ENCODE measurements at places on chromosomes 13 and 19.

DNA sequence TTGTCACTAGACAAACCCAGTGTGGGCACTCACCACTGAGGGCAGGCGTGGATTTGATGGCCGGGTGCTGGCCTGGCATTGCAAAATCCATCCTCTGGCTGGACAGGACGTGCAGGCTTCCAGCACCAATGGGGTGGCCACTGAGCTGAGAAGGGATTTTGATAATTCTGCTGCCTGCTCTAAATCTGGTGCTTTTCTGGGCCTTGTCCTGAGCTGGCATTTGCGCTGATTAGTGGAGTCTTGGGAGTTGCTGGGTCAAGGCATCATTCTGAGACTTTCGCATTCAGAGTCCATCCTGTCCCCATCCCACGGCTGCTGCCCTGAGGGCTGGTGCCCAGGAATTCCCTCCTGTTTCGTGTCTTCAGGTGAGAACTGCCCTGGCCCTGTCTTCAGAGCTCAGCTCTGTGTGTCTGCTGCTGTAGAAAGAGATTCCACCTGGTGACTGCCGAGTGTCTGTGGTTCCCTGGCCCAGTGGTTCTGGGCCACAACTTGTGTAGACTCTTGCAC is 65.9 kb upstream of the MCF2L start:
- no peak for DNase-seq

DNA sequence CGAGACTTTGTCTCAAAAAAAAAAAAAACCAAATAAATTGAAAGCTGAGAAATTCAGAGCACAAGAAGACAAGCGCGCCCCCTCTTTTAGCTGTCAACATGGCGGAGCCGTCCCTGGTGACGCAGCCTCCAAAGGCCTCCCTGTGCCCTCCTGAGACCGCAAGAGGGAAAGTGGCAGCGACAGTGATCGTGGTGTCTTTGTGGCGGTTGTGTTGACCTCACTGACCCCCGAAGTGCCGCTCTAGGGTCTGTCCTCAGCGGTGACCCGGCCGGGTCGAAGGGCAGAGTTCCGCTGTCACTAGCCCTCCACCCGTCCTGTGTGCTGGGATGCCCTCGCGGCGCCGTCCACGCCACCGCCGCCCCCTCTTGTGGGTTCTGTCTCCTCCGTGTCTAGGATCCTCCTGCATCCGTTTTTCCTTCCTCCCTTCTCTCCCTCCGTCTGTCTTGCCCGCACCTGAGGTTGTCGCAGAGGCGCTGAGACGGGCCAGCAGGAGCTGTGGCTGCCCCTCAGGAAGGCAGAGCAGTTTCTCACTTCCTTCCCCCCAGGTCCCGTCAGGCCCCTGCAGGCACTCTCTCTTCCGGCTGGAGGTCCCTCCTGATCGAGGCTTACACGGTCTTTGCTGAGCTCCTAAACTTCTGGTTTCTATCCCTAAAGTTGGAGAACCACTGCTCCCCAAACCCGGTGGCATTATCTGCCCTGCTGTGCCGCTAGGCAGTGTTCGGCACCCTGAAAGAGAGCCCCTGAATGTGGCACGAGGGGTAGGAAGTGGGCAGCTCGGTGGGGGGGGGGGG is 7.2 kb downstream of the UHRF1 start:
- no peak for DNase-seq

GRCh38 chr19:43914051-43914450 is 21.0 kb downstream of the ZNF45 start:
- no peak for DNase-seq

DNA sequence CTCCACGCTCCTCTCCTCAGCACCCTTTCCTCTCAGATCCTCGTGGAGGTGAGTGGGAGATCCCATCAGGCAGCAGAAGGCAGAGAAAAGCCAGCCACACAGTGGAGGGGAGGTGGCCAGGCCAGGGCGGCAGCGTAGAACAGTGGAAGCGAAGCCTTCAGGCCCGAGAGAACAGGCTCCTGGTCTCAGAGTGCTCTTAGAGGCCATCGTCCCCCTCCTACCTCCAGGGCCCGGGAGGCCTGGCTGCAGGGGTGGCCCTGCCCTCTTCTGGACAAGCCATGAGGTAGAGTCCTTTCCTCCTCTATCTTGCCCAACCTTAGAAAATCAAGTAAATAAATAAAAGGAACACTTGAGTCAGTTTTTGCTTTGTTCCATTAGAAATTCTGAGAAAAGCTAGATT is 202.0 kb downstream of the KATNAL1 start:
- DNase-seq: no peak

GRCh38 chr19:4583961-4584669 is 24.6 kb upstream of the SEMA6B start:
- DNase-seq: no peak

GRCh38 chr19:50646074-50646807 is 3.0 kb upstream of the C19orf81 start:
- no peak for DNase-seq

DNA sequence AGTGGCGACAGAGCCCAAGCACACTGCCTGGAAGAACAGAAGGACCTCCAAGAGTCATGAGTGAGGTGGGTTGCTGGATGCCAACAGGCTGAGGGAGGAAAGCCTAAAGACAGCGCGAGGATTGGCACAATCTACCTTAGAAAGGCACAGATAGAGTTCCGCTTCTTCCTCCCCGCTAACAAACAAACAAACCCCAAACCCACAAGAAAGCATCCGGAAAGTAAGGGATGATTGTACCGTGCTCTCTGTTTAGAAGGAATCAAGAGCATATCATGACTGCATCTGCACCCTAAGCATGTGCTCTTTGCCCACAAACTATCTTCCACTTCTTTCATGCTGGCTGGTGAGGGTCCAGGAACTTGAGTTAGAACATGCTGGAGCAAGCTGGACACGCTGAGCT is 233.0 kb upstream of the KLF12 start:
- DNase-seq: no peak

All from esophagus squamous epithelium (tissue), 5 donors.